ENCODE measurements at places on chromosomes 5 and 9. TPM values are rescaled to one million over a fixed set of nuclear protein-coding genes. Genes with fewer than 3 reads are reported as not detected.
A peak's percentile ranks its signal among the peaks of the same experiment; 100 is the strongest.

TPPP gene
- total RNA-seq = 16.2 TPM

GPR150 gene
- not detected for total RNA-seq

HMCN2 gene
- total RNA-seq = not detected

GRCh38 chr5:81265101-81265500 lies 32.0 kb downstream of the CKMT2 start:
- no peak for DNase-seq

TRIM7 gene
- total RNA-seq = 0.78 TPM

FCN1 gene
- 1.1 TPM for total RNA-seq

DNA sequence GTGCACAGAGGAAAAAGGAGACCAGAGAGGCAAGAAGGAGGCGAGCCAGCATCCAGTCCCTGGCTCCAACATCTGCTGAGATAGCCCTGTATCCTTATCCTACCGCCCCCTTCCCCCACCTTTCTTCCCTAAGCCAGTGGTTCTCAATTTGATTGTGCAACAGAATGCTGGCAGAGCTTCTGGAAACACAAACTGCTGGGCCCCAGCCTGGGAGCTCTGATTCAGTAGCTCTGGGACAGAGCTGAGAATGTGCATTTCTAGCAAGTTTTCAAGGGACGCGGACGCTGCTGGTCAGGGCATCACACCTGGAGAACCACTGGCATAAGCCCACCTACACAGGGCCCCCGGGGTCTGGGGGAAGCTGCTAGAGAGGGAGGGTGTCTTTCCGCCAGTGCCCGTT lies 21.1 kb downstream of the AK8 start:
- no peak for DNase-seq

GRCh38 chr5:107652839-107653607 lies 17.7 kb downstream of the EFNA5 start:
- no peak for DNase-seq

GRCh38 chr5:122639033-122639432 lies 135.8 kb upstream of the SNX2 start:
- DNase-seq = no peak

DNA sequence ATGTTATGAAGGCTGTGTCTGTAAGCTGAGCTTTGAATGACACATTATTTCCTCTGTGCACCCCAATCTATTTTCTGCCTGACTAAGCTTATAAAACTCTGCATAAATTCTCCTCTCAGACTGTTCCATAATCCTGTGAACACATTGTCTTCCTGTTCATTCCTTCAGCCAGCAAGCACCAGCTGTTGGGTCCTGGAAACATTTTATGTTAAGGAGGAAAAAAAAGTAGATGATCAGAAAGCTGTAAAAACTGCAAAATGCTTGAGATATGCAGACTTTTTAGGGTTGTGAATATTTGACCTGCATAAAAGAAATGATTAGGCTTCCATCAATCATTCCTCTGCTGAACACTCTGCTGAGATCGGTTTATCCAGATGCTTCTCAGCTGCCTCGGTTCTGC lies 1246.0 kb upstream of the DMAC1 start:
- peak; percentile 8 for DNase-seq

FST gene
- 3.0 TPM for total RNA-seq

GRCh38 chr5:93039888-93040287 lies 541.1 kb downstream of the NR2F1-AS1 start:
- no peak for DNase-seq

Measured in occipital lobe (tissue), 3 donors.